ENCODE measurements at places on chromosomes 2 and 18.

DNA sequence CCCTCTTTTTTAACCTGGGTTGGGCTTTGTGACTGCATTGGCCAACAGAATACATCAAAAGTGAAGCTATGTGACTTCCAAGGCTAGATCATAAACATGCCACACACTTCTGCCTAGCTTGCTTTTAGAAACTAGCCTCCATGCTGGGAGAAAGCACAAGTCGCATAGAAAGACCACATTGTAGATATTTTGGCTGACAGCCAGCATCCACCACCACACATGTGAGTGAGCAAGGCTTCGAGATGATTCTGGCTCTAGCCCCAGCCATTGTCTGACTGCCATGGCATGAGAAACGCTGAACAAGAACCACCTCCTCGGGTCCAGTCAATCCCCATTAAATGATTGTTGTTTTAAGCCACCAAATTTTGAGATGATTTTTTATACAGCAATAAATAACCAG, 66.8 kb upstream of the STPG4 start:
- DNase-seq = peak; percentile 67

GRCh38 chr18:3596637-3597384, 146.8 kb downstream of the TGIF1 start:
- peak; percentile 95 for DNase-seq

DNA sequence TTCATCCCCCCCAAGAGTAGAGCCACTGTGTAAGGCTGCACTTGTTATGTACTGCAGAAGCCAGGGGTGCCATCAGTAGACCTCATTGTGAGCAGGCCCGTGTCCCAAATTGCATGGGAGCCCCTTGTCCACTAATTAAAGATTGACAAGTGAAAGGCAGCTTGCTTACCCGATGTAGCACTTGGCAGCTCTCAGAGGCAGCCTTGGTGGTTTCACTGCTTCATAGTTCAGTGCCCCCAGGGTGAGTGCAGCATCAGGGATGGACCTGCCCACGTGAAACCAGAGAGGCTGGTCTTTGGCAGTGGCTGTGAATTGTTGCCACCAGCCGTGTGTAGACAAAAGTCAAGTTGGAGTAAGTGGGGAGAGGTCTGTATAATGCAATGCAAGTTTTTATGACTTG, 13.3 kb downstream of the TUBB6 start:
- no peak for DNase-seq

- DNase-seq = no peak
These were observed 891 bp upstream of the FTCDNL1 start for GRCh38 chr2:199851883-199852282.

DNA sequence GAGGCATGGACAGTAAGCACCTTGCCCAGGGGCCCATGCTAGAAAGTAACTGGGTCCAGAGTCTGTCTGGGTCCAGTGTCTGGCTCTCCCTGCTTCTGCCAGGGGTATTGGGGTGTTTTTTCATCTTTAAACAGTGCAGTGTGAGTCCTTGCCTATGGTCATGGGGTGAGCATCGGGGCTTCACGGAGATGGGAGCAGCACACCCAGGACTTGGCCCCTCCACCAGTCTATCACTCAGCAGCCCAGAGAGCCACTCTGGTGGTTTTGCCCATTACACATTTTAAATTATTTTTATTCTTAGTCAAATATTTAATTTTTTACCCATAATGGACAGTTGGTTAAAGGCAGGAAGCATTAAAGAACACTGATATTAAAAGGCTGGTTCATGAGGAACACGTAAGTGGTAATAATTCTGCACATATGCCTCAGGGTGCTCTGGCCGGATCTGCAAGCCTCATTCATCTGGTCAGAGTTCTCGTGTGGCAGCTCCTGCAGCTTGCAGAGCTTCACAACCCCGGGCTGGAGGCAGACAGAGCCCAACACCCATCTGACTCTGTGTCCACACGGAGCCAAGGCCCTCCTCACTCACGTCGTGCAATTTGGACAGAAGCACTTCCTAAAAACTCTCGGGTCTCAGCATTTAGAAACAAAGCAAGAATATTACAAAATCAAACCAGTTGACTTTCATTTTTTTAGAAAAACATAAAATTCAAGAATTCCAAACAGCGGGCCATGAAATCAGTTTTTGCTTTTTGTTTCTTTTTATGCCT, 204.1 kb downstream of the CTIF start:
- peak; percentile 13 for DNase-seq

- DNase-seq = no peak
These were observed 1204.0 kb downstream of the DSC3 start for GRCh38 chr18:29838556-29838955.

- DNase-seq = no peak
These were observed 48.1 kb downstream of the LHCGR start for GRCh38 chr2:48707466-48707865.

DNA sequence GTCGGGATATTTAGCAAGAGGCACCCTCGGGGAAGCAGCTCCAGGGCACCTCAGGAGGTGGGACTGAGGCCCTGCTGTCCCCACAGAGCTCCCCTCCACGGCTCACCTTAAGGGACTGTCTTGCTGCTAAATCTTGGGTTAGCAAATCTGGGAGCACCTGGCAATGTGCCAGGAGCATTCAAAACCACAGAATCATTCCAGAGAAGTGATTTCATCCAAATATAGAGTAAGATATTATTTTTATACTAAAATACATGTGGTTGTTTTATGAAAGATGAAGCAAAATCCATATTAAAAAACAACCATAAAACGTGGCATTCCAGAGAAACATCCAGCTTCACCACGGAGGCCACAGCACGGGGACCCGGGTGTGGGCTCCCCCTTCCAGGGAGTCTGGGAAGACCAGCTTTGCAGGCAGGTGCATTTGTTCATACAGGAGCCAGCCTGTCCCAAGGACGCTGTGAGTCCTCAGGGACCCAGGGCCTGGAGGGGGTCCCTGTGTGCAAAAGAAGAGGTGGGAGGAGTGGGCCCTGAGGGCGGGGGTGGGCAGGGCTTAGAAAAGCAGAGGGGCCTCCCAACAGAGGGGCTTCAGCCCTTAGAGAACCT, 16.3 kb downstream of the HS1BP3 start:
- DNase-seq = no peak

GRCh38 chr18:37553633-37554398, 11.8 kb downstream of the CELF4 start:
- DNase-seq = peak; percentile 38

GRCh38 chr18:69854455-69854854, 93.2 kb downstream of the CD226 start:
- DNase-seq = no peak

GRCh38 chr18:61639886-61640285, 252.9 kb downstream of the RNF152 start:
- DNase-seq = no peak

GRCh38 chr2:44802777-44803424, 138.6 kb upstream of the SIX3 start:
- DNase-seq = peak; percentile 7

DNA sequence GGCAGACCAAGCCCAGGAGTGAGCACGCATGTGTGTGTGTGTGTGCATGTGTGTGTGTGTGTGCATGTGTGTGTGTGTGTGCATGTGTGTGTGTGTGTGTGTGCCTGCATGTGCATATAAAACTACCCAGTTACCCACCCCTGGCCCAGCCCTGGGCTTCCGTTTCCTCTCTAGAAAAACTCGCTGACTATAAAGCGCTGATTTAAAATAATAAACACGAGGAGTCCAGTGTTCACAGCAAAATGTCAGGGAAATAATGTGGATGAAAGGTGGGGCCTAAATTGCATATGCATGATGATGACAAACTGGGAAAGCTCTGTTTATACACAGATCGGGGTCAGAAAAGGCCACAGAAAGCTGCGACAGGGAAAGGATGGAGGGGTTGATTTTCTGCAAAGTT, 7.5 kb downstream of the ADCY3 start:
- no peak for DNase-seq

DNA sequence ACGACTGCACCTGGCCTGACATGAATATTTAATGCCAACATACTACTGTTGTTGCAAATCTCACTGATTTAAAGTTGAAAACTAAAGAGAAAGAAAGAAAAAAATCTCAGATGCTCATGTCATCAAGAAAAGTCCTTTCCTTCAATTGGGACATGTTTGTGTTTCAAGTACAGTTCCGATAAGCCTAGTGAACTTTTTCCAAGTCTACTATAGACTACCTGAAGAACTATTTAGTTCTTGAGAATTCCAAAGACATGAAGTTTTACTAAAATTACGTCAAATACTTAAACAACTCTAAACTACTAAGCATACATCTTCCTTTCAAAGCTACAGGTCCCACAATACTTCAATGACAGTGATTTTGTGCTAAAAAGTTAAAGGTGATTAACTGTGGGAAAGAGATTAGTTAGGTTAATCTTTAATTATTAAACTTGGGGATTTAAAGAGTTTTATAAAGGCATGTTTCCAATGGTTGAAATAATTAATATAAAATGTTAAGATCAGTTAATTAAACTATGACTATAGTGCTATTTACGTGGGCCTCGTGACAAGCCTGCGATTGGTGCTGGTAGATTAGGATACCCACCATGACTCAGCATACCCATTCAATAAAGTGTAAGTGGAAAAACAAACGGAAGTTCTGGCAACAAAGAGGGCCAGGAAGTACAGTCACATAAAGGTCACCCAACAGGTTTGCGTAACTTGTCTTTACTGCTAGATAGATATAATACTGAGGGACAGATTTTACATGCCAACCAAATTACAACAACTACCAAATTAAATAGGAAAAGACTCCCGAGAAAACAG, 55.5 kb downstream of the SEPTIN10 start:
- DNase-seq = peak; percentile 90

DNA sequence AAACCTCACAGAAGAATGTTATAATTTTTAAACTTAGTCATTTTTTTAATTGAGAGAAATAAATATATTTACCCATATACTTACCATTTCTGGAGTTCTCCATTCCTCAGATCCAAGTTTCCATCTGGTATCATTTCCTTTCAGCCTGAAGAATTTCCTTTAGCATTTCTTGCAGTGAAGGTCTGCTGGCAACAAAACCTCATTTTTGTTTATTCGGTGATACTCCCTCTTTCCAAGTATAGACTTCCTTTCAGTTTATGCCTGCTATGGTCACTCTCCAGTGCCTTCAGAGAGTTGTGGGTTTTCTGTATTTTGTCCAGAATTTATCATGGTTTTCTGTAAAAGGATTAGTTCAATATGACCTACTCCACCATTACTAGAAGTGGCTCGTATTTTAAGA, 17.0 kb downstream of the WDPCP start:
- DNase-seq = no peak

- DNase-seq = no peak
These were observed 104.0 kb downstream of the ZNF516 start for GRCh38 chr18:76391038-76391437.

- no peak for DNase-seq
These were observed 496.1 kb downstream of the EIPR1 start for GRCh38 chr2:2881499-2881898.

GRCh38 chr2:231223458-231223976, 25.1 kb downstream of the ARMC9 start:
- no peak for DNase-seq

DNA sequence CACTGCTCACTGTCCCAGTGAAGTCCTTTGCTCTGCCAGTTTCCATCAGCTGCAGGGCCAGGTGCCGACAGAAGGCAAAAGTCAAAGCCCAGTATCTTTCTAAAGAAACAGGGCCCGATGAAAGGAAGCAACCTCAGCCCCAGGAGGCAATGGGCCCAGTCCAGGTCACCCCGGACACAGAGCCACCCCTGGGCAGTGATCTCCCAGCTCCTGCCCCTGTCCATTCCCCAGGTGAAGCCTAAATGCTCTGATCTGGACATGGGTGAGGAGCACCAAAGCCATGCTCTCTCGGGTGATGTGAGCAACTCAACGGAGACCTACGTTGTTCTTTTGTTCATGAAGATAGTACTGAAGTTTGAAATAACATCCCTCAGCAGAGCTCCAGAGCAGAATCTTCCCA, 61.6 kb downstream of the HDAC4 start:
- no peak for DNase-seq

GRCh38 chr2:28951910-28952835, 28.9 kb upstream of the TOGARAM2 start:
- DNase-seq = peak; percentile 61

- peak; percentile 20 for DNase-seq
These were observed 46.6 kb upstream of the TPO start for GRCh38 chr2:1366546-1367134.

- no peak for DNase-seq
These were observed 54.7 kb downstream of the PTGR3 start for GRCh38 chr18:75154259-75154658.

DNA sequence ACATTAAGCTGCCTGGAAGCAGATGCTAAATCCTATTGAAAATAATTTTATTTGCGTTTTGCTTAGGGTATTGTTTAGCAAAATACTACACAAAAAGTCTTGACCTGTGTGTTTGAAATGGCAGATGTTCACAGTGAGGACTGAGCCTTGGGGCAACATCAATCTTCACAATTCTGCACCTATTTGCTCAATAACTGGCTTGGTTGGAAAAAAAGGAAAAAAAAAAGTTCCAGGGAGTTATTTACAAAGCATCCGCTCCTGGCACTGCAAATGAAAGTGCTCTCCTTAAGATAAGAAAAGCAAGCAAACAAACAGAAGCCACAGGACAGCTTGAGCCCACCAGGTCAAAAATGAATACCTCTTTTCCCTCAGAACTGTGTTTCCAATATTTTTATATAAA, 77.7 kb downstream of the MAP2 start:
- no peak for DNase-seq

- DNase-seq = no peak
These were observed 149.8 kb upstream of the DCC start for GRCh38 chr18:52190195-52190594.

DNA sequence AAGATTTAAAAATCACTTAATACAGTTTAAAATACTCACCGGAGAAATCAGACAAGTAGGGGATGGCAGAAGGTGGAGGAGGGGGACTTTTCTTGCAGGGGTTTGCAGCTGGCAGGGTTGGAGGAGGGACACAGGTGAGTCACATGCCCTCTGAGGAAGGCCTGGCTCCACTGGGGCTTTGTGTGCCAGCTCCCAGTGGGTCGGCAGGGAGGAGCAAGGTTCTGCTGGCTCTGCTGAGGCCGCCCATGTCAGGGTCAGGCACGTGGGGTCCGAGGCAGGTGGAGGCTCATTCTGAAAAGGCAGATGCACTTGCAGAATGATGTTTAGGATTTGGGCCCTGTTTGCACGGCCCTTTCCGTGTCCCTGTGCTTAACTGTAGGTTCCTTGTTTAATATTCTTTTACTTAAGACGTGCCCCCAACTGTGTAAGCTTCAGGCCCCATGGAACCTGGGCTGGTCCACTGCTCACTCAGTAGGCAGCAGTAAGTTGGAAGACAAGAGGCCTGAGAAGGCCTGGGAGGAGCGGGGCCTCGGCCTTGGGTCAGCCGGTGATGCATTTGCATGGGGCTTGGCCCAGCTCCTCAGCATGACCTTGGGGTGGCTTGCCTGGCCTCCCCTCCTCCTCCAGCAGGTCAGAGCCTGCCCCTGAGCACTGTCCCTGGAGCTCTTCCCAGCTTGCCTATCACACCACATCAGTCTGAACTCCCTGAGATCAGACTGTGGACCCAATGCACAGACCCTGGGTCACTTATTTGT, 141.0 kb downstream of the GLI2 start:
- no peak for DNase-seq

- peak; percentile 90 for DNase-seq
These were observed 3.5 kb upstream of the LBX2 start for GRCh38 chr2:74502720-74503505.

GRCh38 chr2:47309952-47310800, 92.8 kb upstream of the MSH2 start:
- peak; percentile 91 for DNase-seq

- no peak for DNase-seq
These were observed 167.6 kb downstream of the DCDC2C start for GRCh38 chr2:3871002-3871401.

Data from hematopoietic multipotent progenitor cell treated with erythropoietin and hydrocortisone succinate and interleukin-3 and kit ligand, for 4 days (in vitro differentiated cells).